ENCODE measurements at places on chromosomes 13 and 19. TPM values are rescaled to one million over a fixed set of nuclear protein-coding genes. Genes with fewer than 3 reads are reported as not detected.

SUGP1 gene
- 25.4 TPM for total RNA-seq

MYO9B gene
- 43.4 TPM for total RNA-seq

C1QTNF9 gene
- not detected for total RNA-seq

NLRP9 gene
- not detected for total RNA-seq

OSCAR gene
- total RNA-seq = 1.2 TPM

C5AR2 gene
- under 0.01 TPM for total RNA-seq

SIAH3 gene
- total RNA-seq = not detected

CYP2A6 gene
- not detected for total RNA-seq

RNF17 gene
- 0.30 TPM for total RNA-seq

TNNI3 gene
- not detected for total RNA-seq

SLC10A2 gene
- not detected for total RNA-seq

ZNF726 gene
- 1.4 TPM for total RNA-seq

FGF14 gene
- under 0.01 TPM for total RNA-seq

UNC13A gene
- 2.2 TPM for total RNA-seq

OVOL3 gene
- not detected for total RNA-seq

KMT5C gene
- total RNA-seq = 5.8 TPM

ZGLP1 gene
- total RNA-seq = 0.23 TPM

MIA gene
- total RNA-seq = not detected

FUT6 gene
- not detected for total RNA-seq

PLPPR3 gene
- 0.15 TPM for total RNA-seq

NDUFA13 gene
- total RNA-seq = 987 TPM

CDK8 gene
- total RNA-seq = 16.2 TPM

ARRDC5 gene
- 0.12 TPM for total RNA-seq

SH2D3A gene
- total RNA-seq = not detected
